ENCODE measurements at places on chromosomes 6 and 20.

GRCh38 chr6:163335671-163336545, 78.6 kb upstream of the QKI start:
- peak; percentile 28 for ATAC-seq

DNA sequence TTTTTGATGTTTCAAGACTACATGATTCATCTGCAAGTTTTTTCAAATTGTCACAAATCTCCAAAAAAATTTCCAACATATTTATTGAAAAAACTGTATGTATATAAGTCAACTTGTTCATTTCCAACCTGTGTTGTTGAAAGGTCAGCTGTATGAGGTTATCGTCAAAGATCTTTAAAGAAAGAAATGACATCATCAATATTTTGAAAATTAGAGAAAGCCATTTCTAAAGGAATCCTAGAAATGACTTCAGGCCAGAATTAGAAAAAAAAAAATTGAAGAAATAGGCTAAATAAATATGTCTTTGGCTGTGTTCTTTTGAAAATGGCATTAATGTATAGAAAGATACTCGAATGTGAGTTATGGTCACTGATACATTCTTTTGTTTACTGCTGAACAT, 6.8 kb downstream of the RNF146 start:
- ATAC-seq, result no peak

DNA sequence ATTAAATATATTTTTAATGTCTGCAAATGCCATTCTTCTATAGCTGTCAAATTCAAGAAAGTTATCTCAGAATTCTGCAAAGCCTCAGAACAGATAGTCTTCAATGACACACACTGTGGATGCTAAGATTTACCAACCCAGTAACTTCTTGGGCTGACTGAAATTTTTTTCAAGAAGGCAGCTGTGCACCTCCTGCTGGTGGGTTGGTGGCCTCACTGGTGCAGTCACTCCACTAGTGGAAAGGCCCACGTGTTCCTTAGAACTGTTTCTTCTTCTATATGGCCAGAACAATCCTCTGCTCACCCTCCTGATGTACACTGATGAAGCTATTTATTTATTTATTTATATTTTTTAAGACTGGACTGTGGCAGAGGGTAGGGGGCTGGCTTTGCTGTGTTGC, 28.1 kb upstream of the MTCL3 start:
- peak; percentile 39 for ATAC-seq

- ATAC-seq, result peak; percentile 46
These were observed 343 bp downstream of the SNAP91 start for GRCh38 chr6:83708546-83708969.

DNA sequence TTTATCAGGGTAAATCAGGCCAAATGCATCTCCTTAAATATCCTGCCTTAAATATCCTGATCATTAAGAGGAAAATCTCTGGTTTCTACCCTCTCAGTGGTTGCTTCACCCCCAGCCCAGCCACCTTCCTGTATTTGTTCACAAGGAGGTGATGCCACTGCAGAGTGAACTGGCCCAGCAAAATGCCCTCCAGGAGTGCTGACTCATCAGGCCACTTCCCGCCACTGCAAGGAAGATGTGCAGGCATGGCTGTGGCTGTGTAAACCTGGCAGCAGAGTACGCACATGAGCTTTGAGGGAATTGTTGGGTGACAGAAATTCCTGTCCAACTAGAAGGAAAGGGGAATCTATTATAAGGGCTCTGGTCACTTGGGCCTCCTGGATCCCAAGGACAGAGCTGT, 13.8 kb downstream of the NQO2 start:
- ATAC-seq, result no peak

DNA sequence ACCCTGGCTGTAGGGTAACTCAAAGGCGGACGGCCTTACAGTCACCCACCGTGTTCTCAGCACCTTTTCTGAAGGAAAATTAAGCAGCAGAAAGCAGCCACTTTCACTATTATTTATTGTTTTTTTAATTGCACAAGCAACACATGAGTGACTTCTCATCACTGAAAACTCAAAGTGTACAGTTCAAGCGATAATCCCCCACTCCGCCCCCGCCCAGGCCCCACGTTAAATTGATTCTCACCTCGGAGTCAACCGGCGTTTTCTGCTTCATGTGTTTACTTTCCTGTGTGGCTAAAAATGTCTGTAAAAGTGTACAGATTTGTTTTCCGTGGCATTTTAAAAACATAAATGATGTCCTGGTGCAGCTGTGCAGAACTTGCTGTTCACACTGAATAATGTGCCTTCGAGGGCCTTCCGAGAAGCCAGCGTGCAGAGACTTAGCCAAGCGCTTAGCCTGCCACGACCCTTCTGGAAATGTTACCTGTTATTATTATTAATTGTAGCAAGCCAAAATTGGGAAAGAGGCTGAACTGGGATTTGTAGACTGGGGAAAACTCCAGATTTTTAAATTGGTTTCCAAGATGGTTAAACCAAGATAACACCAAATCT, 335.7 kb downstream of the CDH4 start:
- no peak for ATAC-seq

GRCh38 chr6:41763470-41763869, 16.2 kb downstream of the FRS3 start:
- no peak for ATAC-seq

DNA sequence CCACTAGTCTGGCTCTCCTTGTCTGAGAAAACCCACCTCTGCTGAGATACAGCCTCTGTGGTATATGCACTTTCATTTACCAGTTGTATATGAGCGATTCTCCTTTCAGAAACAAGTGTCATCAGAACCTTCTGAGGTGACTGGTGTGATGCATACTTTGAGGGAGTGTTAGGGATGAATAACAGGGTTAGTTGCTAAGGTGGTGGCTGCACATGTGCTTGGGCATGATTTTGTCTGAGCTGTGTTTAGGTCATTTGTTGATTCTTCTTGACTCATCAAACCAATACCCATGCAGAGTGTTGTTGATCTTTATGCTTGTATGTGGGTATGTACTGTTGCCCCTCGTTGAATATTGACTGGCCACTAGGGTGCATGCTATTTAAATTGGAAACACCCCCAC, 25.7 kb downstream of the DTD1 start:
- ATAC-seq, result no peak

DNA sequence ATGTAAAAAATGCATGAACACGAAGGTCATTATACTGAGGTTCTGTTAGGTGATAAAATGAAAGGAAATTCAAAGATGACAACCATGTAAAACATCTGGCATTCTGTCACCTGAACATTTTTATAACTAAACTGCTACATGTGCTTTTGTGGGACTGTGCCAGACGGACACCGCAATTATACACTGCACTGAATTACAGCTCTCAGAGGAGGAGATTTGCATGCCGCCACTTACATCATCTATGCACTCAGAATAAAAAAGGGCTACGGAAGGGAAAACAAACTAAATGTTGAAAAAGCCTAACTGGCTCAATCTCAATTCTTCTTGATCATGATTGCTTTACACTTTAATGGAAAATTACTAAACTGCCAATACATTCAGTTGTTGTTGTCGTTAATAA, 614.0 kb upstream of the EYS start:
- ATAC-seq, result no peak

- ATAC-seq, result no peak
These were observed 67.0 kb upstream of the PDE7B start for GRCh38 chr6:135784507-135784906.

DNA sequence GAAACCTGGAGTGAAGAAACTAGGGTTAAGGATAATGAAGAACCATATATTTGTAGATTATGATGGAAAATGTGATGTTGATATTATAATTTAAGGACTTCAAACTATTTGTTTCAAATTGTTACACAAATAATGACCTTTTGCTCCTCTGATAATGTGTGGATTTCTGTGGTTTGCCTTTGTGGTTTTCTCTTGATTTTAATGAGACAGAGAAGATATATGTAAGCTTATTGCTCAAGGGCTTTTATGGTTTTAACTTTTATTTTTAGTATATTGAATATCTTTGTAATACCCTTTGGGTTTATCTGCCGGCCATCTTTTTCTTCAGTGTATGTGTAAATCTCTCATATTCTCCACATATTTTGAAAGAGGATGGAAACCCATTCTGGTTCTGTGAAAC, 362.3 kb downstream of the RIMS1 start:
- no peak for ATAC-seq

DNA sequence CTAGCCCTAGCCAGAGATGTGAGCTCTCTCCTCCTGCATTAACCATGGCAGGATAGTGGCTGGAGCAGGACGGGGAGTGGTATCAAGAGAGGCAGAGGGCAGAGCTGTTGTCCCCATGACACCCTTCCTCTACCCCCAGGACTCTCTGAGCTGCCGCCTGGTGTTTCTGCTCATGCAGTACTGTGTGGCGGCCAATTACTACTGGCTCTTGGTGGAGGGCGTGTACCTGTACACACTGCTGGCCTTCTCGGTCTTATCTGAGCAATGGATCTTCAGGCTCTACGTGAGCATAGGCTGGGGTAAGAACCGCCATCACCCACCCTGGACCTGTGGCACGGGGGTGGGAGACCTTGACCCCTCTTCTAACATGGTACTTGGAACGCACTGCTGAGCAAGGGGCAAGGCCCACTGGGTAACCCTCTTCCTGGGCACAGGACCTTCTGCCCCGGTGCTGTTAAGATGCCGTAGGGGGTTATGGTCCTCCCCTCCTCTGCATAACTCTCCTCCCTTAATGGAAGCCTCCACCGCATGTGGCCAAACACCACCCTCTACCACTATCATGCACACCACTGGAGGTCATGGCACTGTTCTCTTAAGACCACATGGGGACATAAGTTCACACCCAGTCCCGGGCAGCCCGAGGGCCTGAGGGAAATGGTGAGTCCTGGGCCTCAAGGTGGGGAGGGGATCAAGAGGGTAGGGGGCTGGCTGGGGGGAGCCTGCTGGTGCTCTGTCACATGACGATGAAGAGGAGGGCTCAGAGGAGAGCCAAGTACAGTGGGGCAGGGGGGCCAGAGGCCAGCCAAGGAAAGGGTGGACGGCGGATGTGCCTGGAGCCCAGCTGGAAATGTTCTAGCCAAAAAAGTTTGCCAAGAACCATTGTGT, 25.1 kb downstream of the GLP1R start:
- no peak for ATAC-seq

- no peak for ATAC-seq
These were observed 69.5 kb downstream of the SRC start for GRCh38 chr20:37415118-37416085.

DNA sequence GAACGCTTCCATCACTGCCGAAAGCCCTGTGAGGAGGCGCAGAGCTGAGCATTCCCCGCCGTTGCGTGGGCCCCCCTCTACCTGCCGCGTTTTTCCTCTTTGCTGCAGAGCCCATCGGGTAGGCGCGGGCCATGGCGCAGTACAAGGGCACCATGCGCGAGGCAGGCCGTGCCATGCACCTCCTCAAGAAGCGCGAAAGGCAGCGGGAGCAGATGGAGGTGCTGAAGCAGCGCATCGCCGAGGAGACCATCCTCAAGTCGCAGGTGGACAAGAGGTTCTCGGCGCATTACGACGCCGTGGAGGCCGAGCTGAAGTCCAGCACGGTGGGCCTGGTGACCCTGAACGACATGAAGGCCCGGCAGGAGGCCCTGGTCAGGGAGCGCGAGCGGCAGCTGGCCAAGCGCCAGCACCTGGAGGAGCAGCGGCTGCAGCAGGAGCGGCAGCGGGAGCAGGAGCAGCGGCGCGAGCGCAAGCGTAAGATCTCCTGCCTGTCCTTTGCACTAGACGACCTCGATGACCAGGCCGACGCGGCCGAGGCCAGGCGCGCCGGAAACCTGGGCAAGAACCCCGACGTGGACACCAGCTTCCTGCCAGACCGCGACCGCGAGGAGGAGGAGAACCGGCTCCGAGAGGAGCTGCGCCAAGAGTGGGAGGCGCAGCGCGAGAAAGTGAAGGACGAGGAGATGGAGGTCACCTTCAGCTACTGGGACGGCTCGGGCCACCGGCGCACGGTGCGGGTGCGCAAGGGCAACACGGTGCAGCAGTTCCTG, 693 bp downstream of the FAM50B start:
- ATAC-seq, result no peak

DNA sequence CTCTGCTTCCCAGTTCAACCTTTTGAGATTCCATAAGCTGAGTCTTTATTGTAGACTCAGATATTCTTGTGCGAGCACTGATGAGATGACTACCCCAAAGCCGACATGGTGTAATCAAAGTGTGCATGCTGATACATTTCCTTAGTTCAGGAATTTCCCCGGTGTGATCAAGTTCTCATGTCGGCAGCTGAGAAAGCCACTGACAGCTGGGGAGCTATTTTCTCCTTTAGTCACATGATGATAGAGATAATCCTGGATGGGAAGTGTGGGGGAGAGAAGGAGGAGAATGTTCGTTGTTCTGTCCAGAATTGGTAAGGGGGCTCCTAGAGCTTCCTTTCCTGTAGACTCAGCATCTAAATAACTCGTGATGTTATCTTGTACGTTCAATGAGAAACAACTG, 7.7 kb upstream of the CAP2 start:
- ATAC-seq, result no peak

GRCh38 chr6:154360476-154360875, 3.9 kb upstream of the IPCEF1 start:
- ATAC-seq, result no peak

- ATAC-seq, result no peak
These were observed 29.3 kb downstream of the DNAJC5 start for GRCh38 chr20:63924241-63924640.

GRCh38 chr6:13045676-13046075, 282.7 kb downstream of the TBC1D7 start:
- no peak for ATAC-seq

DNA sequence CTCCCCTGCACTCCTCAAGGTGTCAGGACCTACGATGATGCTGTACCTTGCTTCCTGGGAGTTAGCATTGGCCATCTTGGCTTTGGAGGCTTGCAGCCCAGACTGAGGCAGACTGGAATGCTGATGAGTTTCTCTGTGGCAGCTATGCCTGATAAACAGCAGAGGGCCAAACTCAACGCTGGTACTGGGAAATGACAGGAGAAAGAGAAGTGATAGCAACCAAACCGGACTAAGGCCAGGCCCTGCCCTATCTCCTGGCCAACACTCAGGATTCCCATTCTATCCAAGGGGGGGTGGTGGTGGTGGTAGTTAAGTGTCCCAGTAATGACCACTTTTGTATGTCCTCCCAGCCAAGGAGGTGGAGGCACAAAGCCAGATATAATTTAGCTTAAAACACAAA, 90.0 kb upstream of the DTNBP1 start:
- ATAC-seq, result no peak

- no peak for ATAC-seq
These were observed 31.4 kb downstream of the KCNK17 start for GRCh38 chr6:39282774-39283173.

GRCh38 chr6:137222381-137222780, 3.2 kb upstream of the IFNGR1 start:
- ATAC-seq, result no peak

Measured in stimulated activated memory B cell treated with anti-CD40 and anti-IgM and Interleukin-4, amounts not matched to agents 10 μg/mL and 1 μg/mL and 100 μg/mL, for 72 hours (primary cell).